ENCODE measurements at places on chromosomes 2 and 18.

GRCh38 chr2:138708682-138709241 is 71.4 kb downstream of the NXPH2 start:
- DNase-seq = no peak

- no peak for DNase-seq
Measured at GRCh38 chr2:161990741-161991140, 83.3 kb downstream of the DPP4 start.

DNA sequence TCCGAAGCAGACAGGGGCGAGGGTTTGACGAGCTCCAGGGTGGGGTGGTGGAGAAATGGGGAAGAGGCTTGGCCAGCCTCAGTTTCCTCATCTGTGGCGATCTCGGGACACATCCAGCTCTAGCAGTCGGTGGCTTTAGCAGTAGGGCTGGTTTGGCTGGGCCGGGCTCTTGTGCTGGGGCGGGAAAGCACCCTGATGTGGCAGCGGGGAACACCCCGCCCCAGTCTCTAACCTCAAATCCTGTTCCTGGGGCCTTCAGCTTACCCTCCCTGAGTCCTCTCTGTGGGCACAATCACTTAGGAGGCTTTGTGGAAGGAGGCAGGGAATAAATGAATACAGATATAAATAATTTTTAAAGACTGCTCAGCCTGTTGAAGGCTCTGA is 26.5 kb upstream of the MCFD2 start:
- peak; percentile 60 for DNase-seq

DNA sequence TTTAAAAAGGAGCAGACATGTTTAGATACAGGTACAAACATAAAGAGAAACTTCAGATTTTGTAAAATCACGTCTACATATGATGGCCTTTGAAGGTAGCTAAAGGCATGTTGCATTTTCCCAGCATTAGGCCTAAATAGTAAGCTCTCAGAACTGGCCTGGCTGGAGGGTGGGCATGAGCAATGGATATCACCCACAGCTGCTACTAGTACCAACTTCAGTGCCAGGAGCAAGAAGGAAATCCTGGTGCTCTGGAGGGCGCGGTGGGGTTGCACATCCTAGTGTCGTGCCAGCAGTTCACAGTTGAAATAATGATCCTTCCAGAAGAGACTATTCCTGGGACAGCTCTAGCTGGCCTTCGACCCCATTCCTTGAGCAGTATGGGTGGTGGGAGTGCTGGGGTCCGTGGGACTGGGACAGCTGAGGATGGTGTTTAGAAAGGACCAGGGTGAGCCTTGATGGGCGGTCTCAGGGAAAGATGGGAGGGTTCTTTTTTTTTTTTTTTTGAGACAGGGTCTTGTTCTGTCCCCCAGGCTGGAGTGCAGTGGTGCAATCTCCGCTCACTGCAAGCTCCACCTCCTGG is 4.9 kb downstream of the DES start:
- no peak for DNase-seq

DNA sequence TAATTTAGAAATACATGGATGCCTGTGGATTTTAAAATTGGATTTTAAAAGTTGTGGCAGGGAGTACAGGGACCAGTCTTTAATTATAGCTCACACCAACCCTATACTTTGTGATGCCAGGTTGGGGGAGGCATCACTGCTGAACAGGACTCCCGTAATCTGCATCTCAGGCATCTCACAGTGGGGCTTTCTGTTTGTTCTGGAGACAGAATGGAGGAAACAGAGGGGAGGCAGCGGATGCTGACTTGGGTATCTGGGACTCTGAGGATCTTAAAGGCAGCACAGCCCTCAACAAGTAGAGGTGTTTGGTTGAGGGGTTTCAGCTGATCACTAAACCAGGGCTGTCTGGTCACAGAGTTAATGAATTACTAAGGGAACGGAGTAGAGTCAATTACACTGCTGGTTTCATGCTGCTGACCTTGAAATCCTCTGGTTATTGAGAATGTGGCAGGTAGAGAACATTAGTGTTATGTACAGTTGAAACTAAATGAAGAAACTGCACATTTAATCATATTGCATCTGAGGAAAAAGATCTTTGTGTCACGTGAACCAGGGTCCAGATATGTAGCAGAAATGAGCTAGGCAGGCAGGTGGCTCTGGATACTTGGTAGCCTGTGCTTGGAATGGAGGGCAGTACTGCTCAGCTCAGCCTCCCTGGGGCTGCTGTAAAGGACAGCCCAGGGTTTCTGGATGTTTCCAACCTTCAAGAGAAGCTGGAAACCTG is 40.3 kb downstream of the FHOD3 start:
- DNase-seq = no peak

GRCh38 chr2:238894950-238895298 is 47.0 kb downstream of the TWIST2 start:
- DNase-seq = no peak

- no peak for DNase-seq
Measured at GRCh38 chr2:225328192-225328591, 71.3 kb upstream of the NYAP2 start.

DNA sequence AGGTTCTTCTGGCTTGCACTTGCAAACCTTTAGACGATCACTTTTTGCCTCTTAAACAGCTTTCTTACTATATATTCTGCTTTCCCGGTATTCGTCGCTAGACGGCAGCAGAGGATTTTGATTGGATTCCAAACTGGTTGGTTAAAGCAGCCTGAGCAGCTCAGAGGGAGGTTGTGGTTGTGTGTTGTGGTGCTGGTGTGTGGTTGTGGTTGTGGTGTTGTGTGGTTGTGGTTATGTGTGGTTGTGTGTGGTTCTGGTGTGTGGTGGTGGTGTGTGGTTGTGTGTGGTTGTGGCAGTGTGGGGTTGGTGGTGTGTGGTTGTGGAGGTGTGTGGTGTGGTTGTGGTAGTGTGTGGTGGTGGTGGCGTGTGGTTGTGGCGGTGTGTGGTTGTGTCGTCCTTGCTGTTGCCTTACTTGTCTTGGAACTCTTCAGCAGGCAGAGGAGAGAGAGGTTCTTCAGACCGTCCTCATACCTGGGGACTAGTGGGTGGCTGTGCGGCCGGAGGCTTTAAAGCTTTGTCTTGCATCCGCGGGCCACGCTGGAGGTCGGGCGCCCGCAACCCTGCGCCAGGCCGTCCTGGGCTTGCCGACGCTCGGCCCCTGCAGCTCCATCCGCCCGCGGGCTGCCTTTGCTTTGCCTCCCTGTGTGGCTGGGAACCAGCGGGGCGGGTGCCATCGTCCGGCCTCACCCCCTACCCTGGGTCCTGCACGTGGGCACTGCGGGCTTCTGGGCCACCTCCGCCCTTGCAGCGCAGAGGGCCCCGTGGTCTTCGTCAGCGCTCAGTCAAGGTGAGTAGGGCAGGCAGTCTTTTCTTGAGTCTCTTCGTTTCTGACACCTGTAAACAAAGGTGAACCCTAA is 190.8 kb downstream of the ARHGAP28 start:
- no peak for DNase-seq

DNA sequence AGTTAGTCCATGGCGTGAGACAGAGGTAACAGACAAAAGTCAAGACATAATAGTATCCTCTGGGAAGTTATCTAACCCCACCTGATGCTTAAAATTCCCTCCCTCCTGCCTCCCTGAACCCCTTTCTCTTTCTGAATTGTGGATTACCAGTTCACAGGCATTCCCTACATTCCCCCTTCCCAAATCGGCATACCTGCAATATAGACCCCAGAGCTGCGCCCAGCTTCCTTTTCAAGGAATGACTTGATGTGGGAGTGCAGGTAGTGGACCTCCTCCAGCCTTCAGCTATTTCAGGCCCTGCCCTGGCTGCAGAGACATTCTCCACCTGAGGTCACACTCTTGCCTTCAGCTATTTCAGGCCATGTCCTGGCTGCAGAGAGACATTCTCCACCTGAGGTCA is 111.1 kb upstream of the KLF7 start:
- DNase-seq = no peak

GRCh38 chr2:72979896-72980295 is 62.6 kb downstream of the EMX1 start:
- DNase-seq = no peak

DNA sequence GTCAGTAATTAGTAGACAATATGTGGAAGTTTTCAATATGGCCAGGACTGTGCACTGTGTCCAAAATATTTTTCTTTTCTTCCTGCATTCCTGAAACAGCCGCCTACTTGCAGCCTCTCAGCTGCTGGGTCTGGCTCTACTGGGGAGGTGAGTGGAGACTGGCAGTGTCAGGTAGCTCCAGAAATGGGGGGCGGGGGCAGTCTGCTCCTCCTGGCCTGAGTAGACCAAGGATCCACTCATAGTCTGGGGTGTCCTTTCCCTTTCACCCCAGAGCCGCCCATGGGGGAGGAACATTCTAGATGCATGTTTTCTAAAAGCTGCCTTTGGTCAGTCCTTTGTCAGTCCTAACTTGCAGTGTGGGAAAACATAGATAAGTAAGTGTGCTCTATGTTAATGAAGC is 23.7 kb downstream of the TRAF3IP1 start:
- no peak for DNase-seq

DNA sequence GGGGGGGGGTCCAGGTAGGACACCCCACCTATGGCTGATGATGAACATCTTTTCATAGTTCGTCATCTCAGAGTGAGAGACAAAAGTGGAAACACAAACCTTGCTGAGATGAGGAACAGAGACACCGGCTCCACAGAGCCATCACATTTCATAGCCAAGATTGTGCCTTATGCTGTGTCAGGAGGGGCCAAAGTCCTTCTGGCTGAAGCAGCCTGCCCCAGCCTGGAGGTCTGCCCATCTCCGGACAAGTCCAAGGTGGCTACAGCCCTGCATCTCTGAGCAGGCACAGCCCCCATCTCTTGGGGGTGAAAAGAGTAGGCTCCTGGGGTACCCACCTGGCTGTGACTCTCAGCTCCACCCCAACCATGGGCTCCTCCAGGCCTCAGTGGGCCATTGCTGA is 70.3 kb downstream of the ZBTB7C start:
- no peak for DNase-seq

DNA sequence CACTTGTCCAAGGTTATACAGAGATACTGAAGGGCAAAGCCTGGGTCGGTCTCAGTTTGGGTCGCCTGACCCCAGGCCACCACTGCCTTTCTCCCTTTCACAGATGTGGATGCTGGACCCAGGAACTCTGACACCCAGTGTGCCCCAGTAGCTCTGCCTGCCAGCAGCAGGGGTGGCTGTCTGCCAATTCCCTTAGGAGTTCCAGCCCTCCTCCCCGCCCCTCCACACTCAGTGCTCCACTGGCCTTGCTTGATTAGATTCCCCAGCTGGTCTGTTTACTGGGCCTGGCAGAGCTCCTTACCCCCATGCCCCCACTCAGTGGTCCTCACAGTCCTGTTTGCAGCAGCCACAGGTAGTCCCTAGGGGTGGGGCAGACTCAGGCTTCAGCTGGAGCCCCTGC is 75.5 kb downstream of the NPAS2 start:
- DNase-seq = no peak

DNA sequence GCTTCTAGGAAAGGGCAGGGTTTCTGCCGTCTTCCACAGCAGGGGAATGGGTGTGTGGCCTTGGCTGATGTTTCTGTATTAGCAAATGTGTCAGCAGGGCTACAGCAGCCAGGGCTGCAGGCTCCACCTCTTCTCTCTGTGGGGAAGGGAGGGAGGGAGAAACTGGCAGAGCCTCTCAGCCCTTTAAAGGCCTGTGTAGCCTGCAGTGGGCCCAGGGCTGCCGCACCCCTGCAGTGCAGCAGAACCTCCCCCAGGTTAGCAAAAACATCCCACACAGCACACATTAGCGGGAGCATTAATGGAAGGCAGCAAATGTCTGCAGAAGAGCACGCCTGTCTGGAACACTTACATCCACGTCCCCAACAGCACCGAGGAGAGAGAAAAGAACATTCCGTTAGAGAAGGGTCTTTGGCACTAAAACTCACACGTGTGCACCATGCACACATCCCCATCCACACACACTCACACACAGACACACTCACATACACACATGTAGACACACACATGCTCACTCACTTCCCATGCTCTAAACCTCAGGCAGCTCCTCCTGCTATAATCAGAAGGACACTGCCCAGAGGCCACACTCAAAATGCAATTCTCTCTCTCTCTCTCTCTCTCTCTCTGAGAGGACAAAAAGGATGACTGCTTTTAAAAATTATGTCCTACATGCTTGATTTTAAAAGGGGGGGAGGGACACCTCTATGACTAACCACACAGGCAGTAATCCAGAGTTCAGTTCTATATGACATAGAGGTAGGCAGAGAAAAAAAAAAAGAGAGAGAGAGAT is 24.1 kb downstream of the MRPL35 start:
- no peak for DNase-seq

DNA sequence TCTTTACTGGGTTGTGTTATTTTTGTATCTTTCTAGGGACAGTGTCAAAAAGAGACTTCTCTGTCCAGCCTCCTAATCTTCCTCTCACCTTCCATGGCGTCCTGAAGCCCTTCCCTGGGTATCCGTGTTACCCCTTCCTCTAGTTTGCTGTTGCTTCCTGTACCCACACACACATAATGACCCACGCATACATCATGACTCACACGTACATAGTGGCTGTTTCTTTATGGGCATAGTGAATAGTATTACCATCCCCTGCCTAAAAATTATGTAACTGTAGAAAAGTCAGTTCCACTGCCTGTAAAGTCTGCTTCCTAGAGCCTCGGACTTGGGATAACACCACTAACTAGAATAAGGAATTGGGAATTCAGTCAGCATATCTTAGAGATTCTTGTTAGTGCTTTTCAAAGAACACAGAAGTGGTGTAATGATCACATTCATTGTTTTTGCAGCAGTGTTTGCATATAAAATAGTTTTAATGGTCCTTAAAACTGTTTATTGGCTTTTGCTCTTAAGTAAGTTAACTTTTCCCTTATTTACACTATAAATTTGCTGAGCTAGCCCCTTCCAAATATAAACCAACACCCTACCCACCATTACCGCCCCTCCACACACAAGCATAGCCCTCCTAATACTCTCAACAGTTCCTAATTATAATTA is 308.4 kb upstream of the RAB12 start:
- DNase-seq = no peak

GRCh38 chr2:191100216-191100615 is 50.6 kb downstream of the STAT4 start:
- no peak for DNase-seq

DNA sequence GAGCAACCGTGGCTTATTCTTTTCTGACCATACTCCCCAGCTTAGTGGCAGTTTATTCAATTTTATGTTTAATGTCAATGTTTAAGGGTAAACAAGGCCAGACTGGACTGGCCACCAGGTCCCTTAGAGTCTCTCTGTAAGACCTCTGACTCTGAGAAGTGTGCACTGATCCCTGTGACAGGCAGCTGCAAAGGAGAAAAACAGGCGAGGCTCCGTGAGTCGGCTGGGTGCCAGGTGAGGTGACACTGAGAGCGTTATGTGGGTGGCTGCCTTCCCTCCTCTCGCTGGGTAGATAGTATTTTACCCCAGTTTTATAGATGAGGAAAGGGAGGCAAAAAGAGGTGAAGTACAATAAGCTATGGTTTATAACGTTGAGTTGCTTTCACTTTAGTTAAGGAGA is 139.4 kb upstream of the HDAC4 start:
- no peak for DNase-seq

- no peak for DNase-seq
Measured at GRCh38 chr18:62279561-62279960, 45.5 kb upstream of the TNFRSF11A start.

DNA sequence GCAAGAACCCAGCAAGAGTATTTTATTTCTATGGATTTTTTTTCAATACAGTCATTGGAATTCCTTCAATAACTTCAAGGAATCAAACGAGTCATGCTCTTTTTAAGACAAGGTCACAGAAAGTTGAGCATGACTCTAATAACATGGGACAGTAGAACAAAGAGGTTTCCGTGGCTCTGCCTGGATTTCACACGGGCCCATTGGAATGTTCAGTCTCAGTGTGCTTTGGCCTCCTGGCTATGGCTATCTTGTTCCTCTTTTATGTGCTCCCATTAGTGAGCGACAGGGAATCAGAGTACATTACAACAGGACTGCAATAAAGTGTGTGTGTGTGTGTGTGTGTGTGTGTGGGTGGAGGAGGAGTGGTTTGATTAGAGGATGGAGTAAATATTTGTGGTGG is 312.4 kb downstream of the DCC start:
- DNase-seq = no peak

GRCh38 chr2:101533561-101534148 is 58.7 kb upstream of the RFX8 start:
- DNase-seq = no peak

All from stimulated activated CD4-positive, alpha-beta T cell treated with anti-CD3 and anti-CD28 coated beads, Interleukin-12 subunit alpha, Interleukin-12 subunit beta, amount 100 ng/mL, for 24 hours (primary cell).